NCI-H1694 (cell line): ENCODE measurements at places on chromosomes 13 and 19.

DNA sequence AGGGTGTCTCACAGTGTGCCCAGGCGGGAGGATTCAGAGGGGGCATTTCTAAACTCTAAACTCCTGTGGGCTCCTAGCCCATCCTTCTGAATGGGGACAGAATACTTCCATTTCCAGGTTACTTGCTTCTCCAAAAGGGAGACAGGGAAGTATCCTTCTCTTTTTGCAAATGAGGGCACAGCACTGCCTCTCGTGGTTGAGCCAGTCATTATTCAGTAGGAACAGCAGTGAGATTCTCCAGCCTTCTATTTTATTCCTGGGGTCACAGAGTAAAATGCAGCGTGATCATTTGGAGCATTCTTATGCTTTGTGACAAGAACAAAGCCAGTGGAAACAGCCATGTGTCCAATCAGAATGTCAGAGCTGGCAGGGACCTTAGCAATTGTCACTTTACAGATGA, 15.7 kb upstream of the TSHZ3 start:
- DNase-seq: no peak

GRCh38 chr19:7547159-7547558, 11.6 kb downstream of the PNPLA6 start:
- no peak for DNase-seq

GRCh38 chr13:37049810-37050209, 9.7 kb downstream of the SUPT20H start:
- no peak for DNase-seq

- DNase-seq: no peak
These were observed 21.2 kb downstream of the SULT2B1 start for GRCh38 chr19:48573163-48573505.

DNA sequence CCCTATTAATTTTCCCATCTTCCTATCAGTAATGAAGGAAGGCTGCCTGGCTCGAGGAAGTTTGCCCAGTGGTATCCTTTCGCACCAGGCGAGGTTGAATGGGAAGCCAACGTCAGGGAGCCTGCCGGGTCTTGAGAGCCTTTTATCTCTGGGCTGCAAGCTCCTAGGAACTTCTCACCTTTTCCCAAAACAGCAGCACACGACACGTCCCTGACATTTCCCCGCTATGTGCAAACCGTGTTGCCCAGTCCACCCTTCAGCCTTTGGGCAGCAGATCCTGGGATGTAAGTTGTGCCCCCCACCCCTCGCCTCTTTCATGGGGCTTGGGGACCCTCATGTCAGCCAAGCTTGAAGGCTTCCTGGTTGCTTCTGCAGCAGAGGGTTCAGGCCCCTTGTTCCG, 179.1 kb downstream of the ZNF536 start:
- no peak for DNase-seq

GRCh38 chr13:94057618-94058186, 421.8 kb downstream of the DCT start:
- no peak for DNase-seq

GRCh38 chr19:33492090-33492489, 29.5 kb downstream of the PEPD start:
- DNase-seq: no peak

GRCh38 chr13:34701919-34702318, 240.2 kb upstream of the NBEA start:
- DNase-seq: no peak

- no peak for DNase-seq
These were observed 5.4 kb upstream of the PPP1R37 start for GRCh38 chr19:45087531-45087930.

- DNase-seq: peak; percentile 43
These were observed 17.3 kb downstream of the DHRS12 start for GRCh38 chr13:51786425-51787265.

- DNase-seq: no peak
These were observed 6.8 kb downstream of the SHANK1 start for GRCh38 chr19:50712833-50713232.

DNA sequence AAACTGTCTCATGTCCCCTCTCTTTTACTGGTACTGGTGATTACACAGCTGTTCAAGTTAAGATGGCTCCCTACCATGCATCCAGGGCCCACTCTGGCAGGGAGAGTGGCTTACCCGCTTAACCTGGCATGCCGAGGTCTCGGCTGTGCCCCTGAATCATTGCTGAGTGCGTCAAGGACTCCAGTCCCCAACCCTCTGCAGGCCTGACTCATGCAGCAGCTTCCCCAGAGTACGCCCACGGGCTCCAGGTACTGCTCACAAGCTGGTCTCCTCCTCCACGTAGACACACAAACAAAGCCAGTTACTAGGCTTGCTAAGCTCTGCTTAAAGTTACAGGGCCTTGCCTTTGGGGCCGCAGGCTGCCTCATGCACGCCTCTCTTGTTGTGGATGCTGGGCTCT, 447.4 kb downstream of the COG6 start:
- no peak for DNase-seq

GRCh38 chr19:58513213-58513693, 1.5 kb upstream of the SLC27A5 start:
- no peak for DNase-seq

DNA sequence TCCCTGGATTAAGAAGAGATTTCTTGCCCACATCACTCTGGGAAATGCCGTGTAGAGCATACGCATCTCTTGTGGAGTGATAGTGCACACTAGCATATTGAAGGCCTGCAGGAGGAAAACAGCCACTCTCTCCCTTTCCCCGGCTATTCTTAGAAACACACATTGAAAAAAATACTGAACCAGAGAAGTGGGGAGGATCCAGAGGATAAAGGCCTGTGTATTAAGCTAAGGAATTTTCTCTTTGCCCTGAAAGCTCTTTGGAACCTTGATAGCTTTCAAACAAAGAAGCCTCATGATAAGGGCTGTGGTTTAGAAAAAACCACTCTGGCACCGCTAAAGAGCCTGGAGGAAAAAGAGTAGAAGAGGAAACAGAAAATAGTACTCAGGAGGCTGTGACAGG, 386.1 kb upstream of the NBEA start:
- DNase-seq: no peak
